NCI-H446 treated with DMSO at 0.1 percent for 48 hours (cell line): ENCODE measurements at places on chromosomes 4 and X.

- peak; percentile 8 for DNase-seq
These were observed 27.3 kb downstream of the CSN3 start for GRCh38 chr4:70269674-70270073.

GRCh38 chrX:123731987-123732669 lies 724 bp downstream of the THOC2 start:
- no peak for DNase-seq

DNA sequence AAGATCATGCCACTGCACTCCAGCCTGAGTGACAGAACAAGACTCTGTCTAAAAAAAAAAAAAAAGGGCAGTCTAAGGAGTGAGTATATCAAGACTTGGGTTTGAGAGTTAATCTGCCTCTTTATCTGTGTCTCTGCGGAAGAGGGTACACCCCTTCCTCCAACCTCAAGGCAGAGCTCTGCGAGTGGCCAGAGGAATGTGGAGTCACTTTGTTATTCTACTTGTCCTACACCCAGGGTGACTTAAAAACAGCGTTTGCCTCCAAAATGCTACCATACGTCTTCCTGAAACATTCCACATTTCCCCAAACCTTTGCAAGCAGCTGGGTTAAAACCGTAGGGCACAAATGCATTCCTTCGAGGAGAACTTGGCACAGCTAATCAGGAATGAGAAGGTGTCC lies 199.9 kb downstream of the SHOX start:
- no peak for DNase-seq

DNA sequence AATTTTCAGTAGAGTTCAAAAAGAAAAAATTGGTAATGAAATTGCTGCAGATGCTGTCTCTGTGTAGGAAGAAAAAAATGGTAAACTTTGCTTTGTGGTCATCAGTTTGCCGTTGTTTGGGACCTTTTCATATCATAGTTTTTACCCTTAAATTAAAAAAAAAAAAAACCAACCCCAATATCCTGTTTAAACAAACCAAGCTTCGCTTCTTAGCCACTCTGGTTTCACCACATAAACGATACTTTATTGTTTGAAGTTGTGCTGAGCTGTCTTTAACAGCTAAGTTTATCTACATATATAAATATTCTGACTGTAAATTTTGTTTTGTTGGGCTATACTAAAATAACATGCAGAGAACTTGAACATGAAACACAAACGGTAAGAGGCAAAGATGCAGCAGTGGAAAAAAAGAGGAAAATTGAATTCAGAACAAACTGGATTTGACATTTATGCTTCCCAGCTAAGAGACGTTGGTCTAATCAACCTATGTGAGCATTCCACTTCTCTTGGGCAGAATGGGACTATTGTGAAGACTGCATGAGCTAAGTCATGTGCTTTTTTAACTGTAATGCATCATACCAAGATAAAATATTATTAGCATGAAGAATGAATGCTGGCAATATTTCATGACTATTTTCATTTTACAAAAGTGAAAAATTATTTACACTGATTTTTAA lies 15.7 kb upstream of the H2AZ1 start:
- no peak for DNase-seq

DNA sequence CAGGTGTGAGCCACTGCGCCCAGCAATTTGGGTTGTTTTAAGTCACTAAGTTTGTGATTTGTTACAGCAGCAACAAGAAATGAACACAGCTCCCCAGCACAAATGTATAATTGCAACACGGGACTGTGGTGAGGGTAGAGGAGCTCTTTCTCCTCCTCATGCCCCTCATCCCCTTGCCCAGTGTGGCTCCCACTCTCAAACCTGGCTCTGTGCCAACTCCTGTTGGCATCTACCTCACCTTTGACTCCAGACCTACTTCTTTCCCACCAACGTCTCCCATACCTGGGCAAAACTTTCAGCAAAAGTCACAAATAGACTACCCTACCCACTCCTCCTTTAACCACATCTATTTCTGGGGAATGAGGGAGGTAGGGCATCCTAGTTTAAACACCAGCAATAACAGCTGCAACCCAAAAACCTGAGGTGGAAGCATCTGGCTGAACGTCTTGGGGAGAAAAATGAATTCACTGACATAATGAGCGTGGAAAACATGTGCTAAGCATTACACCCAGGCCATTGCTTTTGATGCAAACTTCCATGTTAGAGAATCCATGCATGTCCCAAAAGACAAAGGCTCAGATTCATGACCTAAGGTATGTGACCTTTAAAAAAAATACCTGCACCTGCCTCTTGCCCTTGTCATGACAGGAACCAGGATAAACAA lies 19.2 kb downstream of the LNX1 start:
- DNase-seq = no peak

- DNase-seq = no peak
These were observed 74.8 kb downstream of the WWC2 start for GRCh38 chr4:183173580-183174526.

- DNase-seq = no peak
These were observed at the start of gene TRIM61 for GRCh38 chr4:164977243-164978164. Gene TRIM61, minus strand, starts transcription at chr4:164977657. Its CDS starts 7,655 bp downstream, at chr4:164970002.

DNA sequence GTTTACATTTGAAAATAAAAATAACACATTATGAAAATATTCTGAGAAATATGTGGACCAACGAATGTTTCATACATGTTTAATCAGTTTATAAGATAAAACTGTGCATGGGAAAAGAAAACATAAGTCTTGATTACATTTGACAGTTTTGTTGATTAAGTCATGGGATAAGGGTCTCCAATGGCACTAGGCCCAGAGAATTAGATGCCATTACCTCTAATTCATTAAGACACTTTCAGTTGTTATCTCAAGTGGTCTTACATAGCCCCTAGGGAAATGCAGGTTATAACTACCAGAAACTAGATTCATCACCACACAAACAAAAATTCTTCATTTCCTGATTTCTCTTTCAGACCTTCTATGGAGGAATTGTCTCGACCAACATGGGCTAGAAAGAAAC lies 300.8 kb downstream of the PCDH7 start:
- no peak for DNase-seq
